ENCODE measurements at places on chromosomes 7 and 10. TPM values are rescaled to one million over a fixed set of nuclear protein-coding genes. Genes with fewer than 3 reads are reported as not detected.

- DNase-seq = no peak
These were observed 9.8 kb downstream of the MTG1 start for GRCh38 chr10:133403784-133404183.

Gene FGFR2
- 0.33 TPM for polyA plus RNA-seq

DNA sequence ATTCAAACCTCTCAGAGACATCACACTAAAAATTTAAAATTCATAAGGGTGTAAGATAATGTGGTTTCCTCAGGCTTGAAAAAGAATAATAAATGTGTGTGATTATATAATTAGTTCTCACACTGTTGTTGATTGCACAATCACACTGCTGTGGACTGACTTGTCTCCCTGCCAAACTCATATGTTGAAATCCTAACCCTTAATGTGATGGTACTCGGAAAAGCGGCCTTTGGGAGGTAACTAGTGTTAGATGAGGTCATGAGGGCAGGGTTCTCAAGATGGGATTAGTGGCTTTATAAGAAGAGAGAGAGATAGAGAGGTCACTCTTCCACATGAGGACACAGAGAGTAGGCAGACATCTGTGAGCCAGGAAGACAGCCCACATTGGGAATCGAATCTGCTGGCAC lies 128.5 kb upstream of the COL1A2 start:
- DNase-seq = no peak

DNA sequence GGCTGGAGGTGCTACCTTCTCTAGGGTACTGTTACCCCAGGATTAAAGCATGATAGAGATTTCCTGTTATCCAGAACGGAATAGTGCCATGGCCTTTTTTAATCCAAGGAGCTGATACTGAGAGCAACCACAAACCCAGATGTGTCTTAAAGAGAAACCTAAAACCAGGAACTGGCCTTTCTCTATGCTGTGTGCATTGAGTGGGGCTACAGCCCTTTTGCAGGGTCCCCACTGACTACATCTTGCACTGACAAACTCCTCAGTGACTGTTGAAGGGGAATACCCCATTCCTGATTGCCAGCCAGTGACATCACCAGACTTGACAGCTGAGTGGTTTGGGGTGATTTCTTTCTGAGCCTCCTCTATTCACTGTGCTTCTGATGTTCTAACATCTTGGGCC lies 81.9 kb upstream of the CAPZA2 start:
- DNase-seq = no peak

DNA sequence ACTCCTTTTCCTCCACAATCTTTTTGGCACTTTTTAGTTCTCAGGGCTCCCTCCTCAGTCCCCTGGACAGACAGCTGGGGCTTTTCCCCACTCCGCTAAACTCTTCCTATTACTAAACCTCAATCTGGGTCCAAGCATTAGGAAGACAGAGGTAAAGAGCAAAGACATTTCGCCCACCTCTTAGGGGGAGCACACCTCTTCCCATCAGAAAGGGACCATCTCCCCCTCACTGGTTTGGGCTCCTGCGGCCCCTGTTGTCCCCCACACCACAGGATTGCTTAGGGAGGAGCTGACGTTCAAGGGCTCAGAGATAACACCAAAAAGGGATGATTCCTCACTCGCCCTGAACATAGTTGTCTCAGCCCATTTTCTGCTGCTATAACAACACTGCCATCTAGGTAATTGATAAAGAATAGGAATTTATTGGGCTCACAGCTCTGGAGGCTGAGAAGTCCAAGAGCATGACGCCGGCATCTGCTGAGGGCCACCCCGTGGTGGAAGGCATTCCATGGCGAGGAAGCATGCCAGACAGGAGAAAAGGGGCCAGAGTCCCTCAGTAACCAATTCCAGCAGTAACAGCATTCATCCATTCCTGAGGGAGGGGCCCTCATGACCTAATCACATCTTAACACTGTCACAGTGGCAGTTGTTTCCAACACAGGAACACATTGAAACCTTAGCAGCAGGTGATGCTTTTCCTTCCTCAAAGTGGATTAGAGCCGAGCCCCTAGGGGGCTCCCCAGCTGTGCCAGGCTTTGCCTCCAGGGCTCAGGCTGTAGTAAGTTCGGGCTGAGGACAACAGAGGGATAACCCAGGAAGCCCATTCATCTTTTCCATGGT lies 209.6 kb downstream of the EBF3 start:
- no peak for DNase-seq

GRCh38 chr7:91913612-91914011 lies 27.1 kb upstream of the AKAP9 start:
- DNase-seq = no peak

Gene ZNF138
- polyA plus RNA-seq = 1.4 TPM

- DNase-seq = no peak
These were observed 41.1 kb downstream of the SUGCT start for GRCh38 chr7:40175725-40176510.

DNA sequence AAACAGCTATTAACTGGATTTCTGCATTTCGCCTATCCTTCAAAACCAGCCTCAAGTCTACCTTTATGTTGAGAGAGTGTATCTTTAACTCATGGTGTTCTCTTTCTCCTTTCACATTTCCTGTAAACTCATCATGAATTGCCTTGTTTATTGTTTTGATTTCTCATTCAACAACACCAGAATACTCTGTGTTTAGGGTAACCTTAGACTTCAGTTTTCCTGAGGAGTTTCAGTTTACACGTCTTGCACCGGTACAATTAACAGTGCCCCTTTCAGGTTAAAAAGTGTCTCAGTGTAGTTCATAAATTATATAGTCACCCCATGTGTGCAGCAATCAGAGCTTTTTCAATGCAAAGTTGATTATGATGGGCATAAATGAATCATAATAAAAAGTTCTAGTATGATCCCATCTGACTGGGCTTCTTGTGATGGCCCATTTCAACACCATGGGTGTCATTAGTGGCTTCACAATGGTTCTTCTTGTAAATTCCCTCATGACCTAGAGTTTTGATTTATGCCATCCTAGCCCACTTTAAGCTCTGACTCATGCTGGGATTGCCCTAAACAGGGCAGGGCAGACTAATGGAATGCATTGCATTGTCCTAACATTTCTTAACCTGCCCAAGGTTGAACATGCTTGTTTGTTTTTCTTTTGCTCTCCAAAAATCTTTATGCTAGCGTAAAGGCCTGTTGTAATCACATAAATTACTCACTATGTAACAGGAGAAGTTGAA lies 22.0 kb downstream of the ITGB8 start:
- DNase-seq = no peak

Gene PDGFA
- 18.3 TPM for polyA plus RNA-seq

Measured in heart right ventricle (tissue), 16 donors.